Fibroblast of skin of scalp (primary cell): ENCODE measurements at places on chromosomes 7 and 10.

- DNase-seq = no peak
Measured at GRCh38 chr10:78390051-78390450, 356.4 kb downstream of the RPS24 start.

DNA sequence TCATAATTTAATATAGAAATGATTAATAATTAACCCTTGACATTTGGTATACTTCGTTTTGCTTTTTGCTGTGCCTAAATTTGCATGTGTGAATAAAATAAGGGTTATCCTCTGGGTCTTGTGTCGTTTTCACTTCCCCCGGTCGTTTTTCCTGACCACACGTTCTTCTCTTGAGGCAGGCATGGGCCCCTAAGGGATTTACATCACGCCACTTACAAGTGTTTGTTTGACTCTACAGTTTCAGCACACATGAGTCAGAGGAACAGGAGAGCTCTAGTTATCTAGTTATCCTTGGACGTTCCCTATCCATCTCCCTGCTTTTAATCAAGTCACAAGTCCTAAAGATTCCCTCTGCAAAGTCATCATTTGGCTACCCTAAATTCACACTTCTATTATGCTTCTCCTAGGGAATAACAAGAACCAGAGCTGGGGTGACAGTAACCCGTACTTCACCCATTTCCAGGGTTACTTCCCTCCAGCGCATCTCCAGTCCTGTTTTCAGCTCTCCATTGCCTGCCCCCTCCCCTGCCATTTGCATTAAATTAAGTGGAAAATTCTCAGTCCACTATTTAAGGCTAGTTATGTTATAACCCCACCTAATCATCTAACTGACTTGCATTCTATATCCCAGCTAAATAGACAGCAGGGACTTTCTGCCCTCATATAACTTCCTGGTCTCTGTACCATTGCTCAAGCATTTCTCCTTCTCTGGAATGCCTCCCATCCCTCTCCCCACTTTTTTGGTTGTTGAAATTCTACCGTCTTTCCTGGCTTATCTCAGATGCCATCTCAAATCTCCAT, 206.9 kb downstream of the PTEN start:
- peak; percentile 20 for DNase-seq

- no peak for DNase-seq
Measured at GRCh38 chr10:33815776-33816175, 481.3 kb upstream of the NRP1 start.

GRCh38 chr7:77950548-77950947, 152.0 kb downstream of the PHTF2 start:
- no peak for DNase-seq

DNA sequence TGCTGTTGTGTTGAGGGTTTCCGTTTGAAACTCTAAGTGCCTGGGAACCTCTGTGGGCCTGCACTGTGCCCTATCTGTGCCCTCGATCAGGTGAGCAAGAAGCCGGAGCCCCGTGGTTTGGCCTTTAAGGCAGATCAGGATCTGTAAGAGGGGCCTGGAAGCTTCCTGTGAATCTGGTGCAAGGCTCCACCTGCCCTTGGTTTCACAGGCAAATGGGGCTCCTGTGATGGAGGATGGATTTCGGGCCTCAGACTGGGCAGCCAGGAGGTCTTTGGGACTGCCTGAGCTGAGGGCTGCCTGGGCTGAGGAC, 21.6 kb downstream of the SCART1 start:
- DNase-seq = no peak

DNA sequence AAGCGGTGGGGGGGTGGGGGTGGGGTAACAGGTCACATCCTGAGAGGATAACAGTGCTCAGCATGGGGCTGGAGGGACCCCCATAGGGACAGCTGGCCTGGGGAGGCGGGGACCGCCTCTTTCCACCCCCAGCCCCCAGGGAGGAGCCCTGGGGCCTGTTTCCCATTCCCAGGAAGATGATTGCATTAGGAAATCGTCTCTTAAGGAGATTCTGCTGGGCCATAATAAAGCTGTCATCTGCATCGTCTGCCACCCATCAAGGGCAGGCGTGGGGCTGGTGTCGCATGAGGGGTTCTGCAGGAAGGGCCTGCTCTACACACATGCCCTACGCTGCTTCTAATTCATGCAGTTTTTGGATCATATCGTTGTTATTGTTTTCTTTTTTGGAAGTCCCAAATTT, 17.2 kb downstream of the RET start:
- no peak for DNase-seq

GRCh38 chr7:154578336-154578735, 424.6 kb downstream of the PAXIP1 start:
- no peak for DNase-seq

DNA sequence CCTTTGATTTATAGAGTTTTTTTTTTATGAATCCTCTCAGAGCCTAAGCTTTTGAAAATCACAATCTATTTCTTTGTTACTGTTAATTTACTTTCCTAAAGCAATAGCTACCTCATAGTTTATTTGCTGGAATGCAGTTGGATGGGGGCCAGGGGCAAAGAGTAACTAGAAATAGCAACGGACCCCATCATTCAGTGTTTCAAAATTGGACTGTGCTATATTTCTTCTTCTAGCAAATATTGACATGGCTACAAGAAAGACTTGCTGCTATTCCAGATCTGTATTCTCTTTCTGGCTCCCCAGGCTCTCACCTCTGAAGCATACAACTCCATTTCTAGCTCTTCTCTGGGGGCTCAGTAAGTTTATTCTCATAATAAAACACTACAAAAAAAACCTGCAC, 661.6 kb upstream of the NRG3 start:
- DNase-seq = no peak

DNA sequence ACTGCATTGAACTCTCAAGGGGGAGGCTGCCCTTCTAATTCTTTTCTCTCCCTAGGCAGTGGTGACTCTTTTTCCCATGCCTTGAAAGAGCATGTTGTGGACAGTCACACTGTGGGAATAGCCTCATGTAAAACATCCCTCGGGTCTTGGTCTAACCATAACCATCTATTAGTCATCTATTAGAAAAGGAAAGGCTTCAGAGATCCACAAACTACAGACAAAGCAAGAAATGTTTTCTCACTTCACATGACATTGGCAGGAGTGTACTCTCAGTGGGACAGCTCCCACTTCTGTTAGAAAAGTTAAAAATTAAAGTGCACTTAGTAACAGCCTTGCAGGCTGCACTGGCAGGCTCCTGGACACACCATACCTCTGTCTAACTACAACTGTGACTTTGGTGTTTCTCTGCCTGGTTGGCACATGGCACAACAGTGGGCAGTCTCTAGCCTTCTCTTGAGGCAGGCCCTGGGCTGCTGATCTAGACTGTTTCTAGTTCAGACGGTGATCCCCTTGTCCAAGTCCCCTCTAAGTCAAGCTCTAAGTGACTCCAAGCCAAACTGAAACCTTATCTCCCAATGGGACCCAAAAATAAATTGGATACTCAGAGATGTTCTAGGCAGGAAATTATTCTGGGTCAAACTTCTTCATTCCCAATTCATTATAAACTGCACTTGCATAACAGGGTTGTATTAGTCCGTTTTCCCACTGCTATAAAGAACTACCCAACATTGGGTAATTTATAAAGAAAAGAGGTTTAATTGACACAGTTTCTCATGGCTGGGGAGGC, 57.9 kb upstream of the ITGB1 start:
- peak; percentile 90 for DNase-seq

GRCh38 chr10:58063861-58064480, 203.7 kb downstream of the IPMK start:
- no peak for DNase-seq

DNA sequence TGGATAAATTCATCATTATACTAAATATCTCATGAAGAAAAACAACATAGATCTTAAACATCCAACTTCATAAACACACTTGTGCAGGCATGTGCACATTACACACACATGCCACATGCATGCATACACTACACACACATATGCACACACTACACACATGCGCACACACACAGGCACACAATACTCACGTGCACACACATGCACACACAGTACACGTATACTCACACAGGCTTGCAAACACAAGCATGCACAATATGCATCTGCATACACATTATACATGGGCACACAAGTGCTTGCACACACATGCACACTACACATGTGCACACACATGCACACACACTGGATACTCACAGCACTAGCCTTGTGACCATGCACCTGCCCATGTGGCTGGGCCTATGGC, 105.2 kb downstream of the ADARB2 start:
- no peak for DNase-seq

GRCh38 chr10:15324611-15325010, 46.5 kb downstream of the FAM171A1 start:
- DNase-seq = peak; percentile 39

DNA sequence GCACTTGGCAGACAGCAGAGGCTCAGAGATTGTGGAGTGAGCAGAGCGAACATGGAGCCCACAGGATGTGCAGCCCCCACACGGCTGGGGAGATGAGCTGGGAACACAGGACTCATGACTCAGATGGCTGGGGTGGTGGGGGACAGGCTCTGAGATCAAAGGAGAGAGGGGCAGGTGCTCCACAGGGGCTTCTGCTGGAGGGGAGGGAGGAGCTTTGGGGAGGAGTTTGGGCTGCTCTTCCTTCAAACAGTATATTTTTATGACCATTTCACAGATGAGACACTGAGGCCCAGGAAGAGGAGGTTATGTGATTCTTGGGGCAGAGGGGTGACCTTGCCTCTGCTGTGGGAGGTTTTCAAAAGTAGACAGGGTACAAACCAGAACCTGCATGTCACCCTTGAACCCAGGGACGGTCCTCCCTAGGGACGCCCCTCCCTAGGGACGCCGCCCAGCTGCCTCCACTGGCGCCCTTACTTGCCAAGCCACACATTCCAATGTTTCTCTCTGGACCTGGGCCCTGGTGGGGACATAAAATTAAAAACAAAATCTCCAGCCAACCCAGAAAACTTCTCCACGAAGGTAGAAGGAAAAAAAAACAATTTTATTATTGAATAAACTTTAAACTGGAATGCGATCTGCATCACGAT, 981 bp upstream of the CRYGN start:
- DNase-seq = no peak

- no peak for DNase-seq
Measured at GRCh38 chr7:21146642-21147423, 281.1 kb upstream of the SP4 start.

GRCh38 chr10:32943395-32943794, 14.6 kb downstream of the ITGB1 start:
- DNase-seq = no peak

GRCh38 chr7:16697507-16698199, 51.7 kb downstream of the BZW2 start:
- peak; percentile 66 for DNase-seq

- no peak for DNase-seq
Measured at GRCh38 chr7:90843472-90843871, 247.4 kb downstream of the CDK14 start.

GRCh38 chr7:85111761-85112160, 75.1 kb downstream of the SEMA3D start:
- peak; percentile 81 for DNase-seq

DNA sequence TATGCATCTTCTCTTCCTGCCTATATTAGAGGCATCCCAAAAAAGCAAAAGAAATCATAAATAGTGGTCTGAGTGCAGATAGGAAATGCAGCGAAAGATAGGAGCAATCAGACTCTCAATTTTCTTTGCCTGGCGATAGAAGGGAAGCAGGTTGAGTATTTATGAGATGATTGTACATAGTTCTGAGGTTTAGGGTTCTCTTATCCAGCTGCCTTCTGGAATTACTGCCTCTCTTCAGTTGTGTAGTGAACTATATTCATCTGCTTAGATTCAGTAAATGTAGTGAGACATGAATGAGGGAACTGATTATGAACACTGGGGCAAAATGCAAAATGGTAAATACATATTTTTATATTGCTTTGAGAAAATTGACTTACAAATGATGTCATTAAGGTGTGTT, 93.0 kb upstream of the CYP26C1 start:
- no peak for DNase-seq

DNA sequence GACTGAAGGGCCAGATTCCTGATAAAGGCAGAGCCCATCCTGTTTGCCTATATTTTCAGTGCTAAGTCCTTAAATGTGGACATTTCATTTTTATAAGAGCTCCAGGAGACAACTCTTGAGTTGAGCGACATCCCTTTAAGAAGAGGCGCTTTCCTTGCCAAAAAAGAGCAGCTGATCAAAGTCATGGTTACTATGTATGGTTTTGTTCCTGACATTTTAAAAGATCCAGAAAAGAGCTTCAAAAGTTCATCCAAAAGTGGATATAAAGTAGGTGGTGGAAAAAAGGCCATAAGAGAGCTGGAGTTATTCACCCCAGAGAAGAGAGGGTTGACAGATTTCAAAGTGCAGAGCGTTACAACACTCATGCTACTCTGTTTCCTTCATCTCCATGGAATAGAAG, 36.7 kb downstream of the RHOBTB1 start:
- no peak for DNase-seq

- DNase-seq = peak; percentile 88
Measured at GRCh38 chr10:46516660-46517416, 39.6 kb downstream of the GPRIN2 start.

- no peak for DNase-seq
Measured at GRCh38 chr10:74086317-74086716, 64.3 kb downstream of the AP3M1 start.

GRCh38 chr10:92119340-92119739, 171.5 kb downstream of the CPEB3 start:
- DNase-seq = no peak

DNA sequence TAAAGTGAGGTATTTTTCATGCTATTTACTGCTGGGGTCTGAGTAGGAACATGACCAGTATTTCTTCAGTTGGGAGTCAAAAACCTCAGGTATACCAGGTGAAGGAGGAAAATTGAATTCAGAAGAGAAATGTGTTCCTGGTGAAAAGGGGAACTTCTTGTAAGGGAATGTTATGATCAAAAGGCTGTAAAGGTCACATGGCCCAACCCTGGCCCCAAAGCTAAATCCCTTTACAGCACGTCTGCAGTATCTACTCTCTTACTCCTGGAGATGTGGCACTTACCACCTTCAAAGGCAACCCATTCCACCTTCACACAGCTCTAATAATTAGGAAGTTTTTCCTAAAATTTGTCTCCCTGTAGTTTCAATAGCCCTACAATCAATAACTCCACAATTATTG, 15.2 kb downstream of the PIK3AP1 start:
- DNase-seq = no peak

DNA sequence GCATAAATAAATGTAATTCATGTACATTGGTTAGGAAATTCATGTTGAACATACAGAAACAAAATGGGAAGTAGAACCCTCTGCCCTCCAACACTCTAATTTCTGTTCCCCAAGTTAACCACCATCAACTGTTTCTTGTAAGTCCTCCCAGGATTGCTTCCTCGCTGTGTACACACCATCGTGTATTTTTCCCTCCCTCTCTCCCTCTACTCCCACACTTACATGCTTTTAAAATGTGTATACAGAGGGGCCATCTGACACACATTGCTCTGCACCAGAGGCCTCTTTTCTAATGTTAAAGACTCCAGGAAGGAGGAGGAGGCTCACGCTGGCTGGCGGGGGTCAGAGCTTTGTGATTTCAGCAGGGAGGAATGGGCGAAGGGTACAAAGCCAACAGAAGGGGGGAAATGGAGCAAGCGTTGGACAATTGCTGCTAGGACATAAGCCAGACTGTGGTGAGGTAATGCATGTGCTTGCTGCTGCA, 1.9 kb upstream of the EPHA1 start:
- peak; percentile 49 for DNase-seq

- DNase-seq = no peak
Measured at GRCh38 chr10:124057601-124058000, 35.8 kb downstream of the CHST15 start.

- DNase-seq = peak; percentile 71
Measured at GRCh38 chr7:11716185-11716584, 115.8 kb downstream of the THSD7A start.
